ENCODE measurements at places on chromosomes 2 and 18. TPM values are rescaled to one million over a fixed set of nuclear protein-coding genes. Genes with fewer than 3 reads are reported as not detected.

TMEM185B gene
- 28.7 TPM for polyA plus RNA-seq

TDRD15 gene
- polyA plus RNA-seq, result not detected

CASP10 gene
- polyA plus RNA-seq, result 2.6 TPM

CNDP2 gene
- 106 TPM for polyA plus RNA-seq

COLEC11 gene
- polyA plus RNA-seq, result 0.30 TPM

CTNNA2 gene
- 0.72 TPM for polyA plus RNA-seq

PARD6G gene
- 2.3 TPM for polyA plus RNA-seq

SLC23A3 gene
- polyA plus RNA-seq, result 0.90 TPM

PDK1 gene
- polyA plus RNA-seq, result 1.7 TPM

GREB1 gene
- 1.1 TPM for polyA plus RNA-seq

CYTIP gene
- polyA plus RNA-seq, result not detected

GATA6 gene
- polyA plus RNA-seq, result 1.3 TPM

GNLY gene
- polyA plus RNA-seq, result not detected

KHK gene
- polyA plus RNA-seq, result 7.6 TPM

SLC4A1AP gene
- polyA plus RNA-seq, result 32.6 TPM

STON1 gene
- 0.88 TPM for polyA plus RNA-seq

DPYSL5 gene
- 6.8 TPM for polyA plus RNA-seq

ADRA2B gene
- polyA plus RNA-seq, result 0.07 TPM

PTPRM gene
- 39.3 TPM for polyA plus RNA-seq

CD226 gene
- 0.57 TPM for polyA plus RNA-seq

APCDD1 gene
- not detected for polyA plus RNA-seq

DSC1 gene
- not detected for polyA plus RNA-seq

STPG4 gene
- 0.14 TPM for polyA plus RNA-seq

PLEKHB2 gene
- 57.5 TPM for polyA plus RNA-seq

RFTN2 gene
- 0.03 TPM for polyA plus RNA-seq

CEP68 gene
- 6.8 TPM for polyA plus RNA-seq

PRPF40A gene
- 77.0 TPM for polyA plus RNA-seq

CD207 gene
- polyA plus RNA-seq, result 0.04 TPM

C2orf81 gene
- polyA plus RNA-seq, result 2.4 TPM

EPHA4 gene
- polyA plus RNA-seq, result 0.54 TPM

MATN3 gene
- 11.2 TPM for polyA plus RNA-seq

MRPL33 gene
- 497 TPM for polyA plus RNA-seq

VIT gene
- not detected for polyA plus RNA-seq
